ENCODE measurements at places on chromosomes 13 and 19. TPM values are rescaled to one million over a fixed set of nuclear protein-coding genes. Genes with fewer than 3 reads are reported as not detected.

Gene CD33
- total RNA-seq: not detected

Gene ZSWIM9
- total RNA-seq: 1.2 TPM

Gene NECTIN2
- 117 TPM for total RNA-seq

Gene CNMD
- not detected for total RNA-seq

Gene TIMM50
- total RNA-seq: 134 TPM

Gene CCDC169
- total RNA-seq: 3.7 TPM

Gene TSSK6
- total RNA-seq: 0.84 TPM

Gene NCAN
- not detected for total RNA-seq

Gene MEDAG
- total RNA-seq: 3.9 TPM

Gene KLK3
- total RNA-seq: not detected

Gene RNF113B
- total RNA-seq: not detected

Gene ZNF90
- 1.6 TPM for total RNA-seq

Gene SIAH3
- total RNA-seq: under 0.01 TPM

Gene SBSN
- total RNA-seq: 0.15 TPM

Gene ZNF528
- total RNA-seq: 5.8 TPM

Gene GCDH
- 51.1 TPM for total RNA-seq

Gene SHC2
- total RNA-seq: 0.30 TPM

Gene C19orf73
- 2.2 TPM for total RNA-seq

Gene MAMSTR
- total RNA-seq: 5.2 TPM

Gene HTR2A
- total RNA-seq: not detected

Gene ALOX5AP
- total RNA-seq: not detected

Gene ZNF211
- 3.4 TPM for total RNA-seq

Gene VSTM2B
- not detected for total RNA-seq

Gene IL27RA
- total RNA-seq: 2.2 TPM

Gene C19orf67
- total RNA-seq: not detected

Gene SMIM44
- total RNA-seq: not detected

Gene MBD3L3
- total RNA-seq: not detected

Gene BCL2L12
- 35.8 TPM for total RNA-seq
